ENCODE measurements at places on chromosomes 3 and 15.

GRCh38 chr15:42273900-42274701 lies 868 bp upstream of the TMEM87A start:
- no peak for DNase-seq

DNA sequence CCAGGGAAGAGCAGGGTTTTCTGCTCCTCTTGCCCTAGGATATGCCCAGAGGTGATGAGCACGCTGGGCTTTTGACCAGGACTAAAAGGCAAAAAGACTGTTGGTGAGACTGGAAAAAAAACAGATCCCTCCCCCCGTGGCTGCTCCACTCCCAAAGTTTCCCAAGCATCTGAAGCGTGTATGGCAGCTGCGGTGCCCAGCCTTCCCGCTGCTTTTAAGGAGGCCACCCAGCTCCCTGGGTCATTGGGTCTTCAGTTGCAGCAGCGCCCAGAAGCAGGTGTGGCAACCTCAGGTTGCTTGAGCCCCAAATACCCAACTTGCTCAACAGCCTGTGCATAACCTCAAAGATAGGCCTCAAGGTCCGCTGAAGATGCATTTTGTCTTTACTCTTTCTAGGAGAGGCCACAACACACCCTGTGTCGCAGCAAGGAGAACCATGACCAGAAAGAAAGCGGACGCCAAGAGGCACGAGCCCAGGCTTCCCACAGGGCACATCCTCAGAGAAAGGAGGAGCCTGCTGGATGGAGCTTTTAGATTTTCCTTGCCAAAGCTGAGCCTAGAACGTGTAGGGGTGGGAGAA lies 2.0 kb downstream of the SRGAP3 start:
- DNase-seq = no peak

DNA sequence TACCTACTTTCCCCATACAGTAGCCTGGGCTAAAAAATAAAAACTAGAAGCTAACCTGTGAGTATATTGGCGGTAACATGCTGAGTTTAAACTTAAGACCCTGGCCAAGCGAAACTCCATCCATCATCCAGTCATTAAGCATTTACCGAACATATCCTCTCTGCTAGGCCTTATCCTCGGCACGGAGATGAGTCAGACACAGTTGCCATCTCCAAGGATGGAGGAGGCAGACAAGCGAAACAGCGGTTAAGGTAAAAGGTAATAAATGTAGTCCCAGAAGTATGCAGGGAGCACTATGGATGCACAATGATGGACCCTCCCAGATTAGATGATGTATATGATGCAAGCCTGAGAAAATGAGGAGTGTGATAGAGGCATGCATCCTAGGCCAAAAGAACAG lies 143.6 kb downstream of the RYR3 start:
- no peak for DNase-seq

GRCh38 chr3:71815340-71816067 lies 30.6 kb upstream of the PROK2 start:
- DNase-seq = no peak

DNA sequence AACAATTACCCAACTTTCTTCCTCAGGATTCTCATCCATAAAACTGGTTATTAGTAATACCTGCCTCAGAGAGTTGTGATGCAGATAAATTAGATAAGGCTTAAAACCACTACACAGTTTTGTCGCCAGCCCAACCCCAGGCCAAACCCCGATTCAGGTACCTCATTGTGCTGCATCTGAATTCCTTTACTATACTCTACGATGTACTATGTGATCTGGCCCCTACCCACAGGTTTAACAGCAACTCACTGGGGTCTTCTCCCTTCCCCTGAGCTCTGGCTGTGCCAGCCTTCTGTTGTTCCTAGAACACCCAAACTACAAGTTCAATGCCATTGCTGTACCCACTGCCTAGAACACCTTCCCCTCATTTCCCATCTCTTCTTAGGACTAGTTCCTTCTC lies 64.6 kb downstream of the MYO5A start:
- DNase-seq = no peak

DNA sequence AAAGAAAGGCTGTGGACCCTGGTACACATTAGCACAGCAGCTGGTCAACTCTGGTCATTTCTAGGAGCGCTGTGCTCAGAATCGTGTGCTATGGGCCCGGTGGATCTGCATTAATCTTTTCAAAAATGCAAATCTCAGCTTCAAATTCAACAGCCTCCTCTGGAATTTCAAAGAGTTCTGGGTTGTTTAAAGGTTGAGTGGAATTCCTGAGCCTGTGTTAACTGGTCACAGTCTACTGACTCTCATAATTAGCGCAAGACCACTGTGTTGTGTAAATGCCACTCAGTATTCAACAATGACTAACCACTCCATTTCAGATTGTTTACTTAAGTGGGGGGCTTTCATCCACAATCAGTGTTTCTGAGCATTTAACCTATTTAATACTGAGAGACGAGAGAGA lies 2.7 kb upstream of the ARNT2 start:
- no peak for DNase-seq

- no peak for DNase-seq
Measured at GRCh38 chr15:97517737-97518136, 442.8 kb upstream of the ARRDC4 start.

GRCh38 chr3:18837137-18837755 lies 311.1 kb upstream of the KCNH8 start:
- no peak for DNase-seq

GRCh38 chr3:186247821-186248814 lies 113.9 kb downstream of the DGKG start:
- no peak for DNase-seq

DNA sequence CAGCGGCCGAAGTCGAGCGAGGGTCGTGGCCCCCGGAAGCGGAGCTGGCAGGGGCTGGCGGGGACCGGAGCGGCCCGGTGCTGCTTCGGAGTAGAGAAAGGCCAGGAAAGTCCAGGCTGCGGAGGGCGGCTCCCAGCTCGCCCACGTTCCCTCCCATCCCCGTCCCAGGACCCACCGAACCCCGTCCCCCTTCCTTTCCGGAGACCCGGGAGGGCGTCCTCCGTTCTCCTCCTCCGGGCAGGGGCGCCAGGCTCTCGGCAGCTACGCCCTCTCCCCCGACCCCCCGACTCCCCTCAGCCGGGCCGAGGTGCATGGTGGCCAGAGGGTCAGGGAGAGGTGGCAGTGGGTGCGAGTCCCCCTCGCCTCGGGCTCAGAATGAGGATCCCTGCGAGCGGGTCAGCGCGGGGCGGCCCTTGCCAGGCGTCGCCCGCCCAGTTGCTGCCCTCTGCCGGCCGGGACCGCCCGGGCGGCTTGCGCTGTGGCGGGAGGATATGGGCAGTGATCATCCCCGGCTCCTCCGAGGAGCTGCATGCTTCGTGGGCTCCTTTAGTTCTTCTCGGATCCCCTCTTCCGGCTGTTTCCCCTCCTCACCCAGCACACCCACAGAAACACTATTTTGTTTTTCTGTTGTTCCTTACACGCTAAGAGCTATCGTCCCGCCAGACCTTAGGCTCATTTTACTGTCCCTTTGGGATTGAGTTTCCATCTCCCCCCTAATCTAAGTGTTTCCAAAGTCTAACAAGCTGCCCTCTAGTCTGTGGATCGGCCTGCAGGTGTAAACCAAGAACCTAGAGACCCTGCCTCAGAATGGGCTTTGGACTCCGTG lies 744 bp upstream of the ALDH1A2 start:
- no peak for DNase-seq

DNA sequence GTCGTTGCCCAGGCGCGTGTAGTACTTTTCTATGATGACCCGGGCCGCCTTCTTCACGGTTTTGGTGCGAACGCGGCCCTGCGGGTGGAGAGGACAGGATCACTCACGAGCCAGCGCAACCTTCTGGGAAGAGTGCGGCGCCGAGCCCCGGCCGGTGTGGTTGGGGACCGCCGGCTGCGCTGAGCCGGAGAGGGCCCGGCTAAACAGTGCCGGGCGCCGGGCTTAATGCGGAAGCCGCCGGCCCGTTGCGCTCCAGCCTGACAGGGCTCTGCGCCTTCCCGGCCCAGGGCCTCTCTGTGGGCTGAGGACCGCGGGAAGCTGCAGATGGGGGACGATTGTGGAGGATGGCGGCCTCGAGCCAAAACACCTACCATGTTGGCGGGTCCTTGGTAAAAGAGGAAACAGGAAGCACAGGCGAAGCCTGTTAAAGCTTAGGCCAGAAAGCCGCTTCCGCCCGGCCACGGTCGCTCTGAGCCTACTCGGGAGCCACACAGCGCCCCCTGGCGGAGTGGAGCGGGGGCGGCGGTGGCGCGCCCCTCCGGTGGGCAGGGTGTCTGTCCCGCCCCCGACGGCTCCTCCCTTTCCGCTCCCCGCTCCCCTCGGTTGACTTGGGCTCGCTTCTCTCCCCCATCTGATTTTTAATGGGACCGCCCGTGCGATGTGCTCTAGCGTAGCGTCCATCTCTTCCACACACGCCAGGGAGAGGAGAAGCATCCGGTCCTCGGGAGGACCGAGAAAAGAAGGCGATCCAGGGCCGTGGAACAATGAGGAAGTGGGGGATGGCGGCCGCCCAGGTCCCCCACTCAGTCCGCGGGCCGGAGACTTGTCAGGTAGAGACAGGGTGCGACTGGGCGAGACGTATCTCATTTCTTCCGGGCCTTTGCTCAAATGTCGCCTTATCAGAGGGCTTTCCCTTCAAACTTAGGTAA lies at the start of gene RPS17:
TSS of gene RPS17 (minus strand) at position 403 of the 929 bp plus-strand sequence. CDS start at position 374, 29 bp downstream.
- DNase-seq = peak; percentile 91

GRCh38 chr3:172132159-172132586 lies 92.8 kb downstream of the FNDC3B start:
- DNase-seq = no peak

DNA sequence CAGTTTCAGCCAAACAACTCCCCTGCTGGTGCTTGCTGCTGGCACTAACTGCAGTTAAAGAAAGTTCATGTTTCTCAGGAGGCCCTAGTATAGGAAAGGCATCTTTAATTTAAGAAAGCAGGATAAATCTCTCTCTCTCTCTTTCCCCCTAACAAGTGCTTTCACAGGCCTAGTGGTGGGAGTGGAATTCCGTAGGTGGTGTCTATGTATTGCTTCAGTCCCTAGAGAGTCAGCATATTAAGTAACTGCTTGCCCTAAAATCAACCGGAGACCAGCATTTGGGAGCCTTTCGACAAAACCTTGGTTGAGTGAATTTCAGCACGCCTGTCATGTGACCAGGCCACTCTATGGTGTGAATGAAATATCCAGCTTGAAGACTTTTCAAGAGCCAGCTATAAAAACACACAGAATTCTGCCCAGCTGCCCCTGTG lies 169.2 kb upstream of the TGFBR2 start:
- no peak for DNase-seq

DNA sequence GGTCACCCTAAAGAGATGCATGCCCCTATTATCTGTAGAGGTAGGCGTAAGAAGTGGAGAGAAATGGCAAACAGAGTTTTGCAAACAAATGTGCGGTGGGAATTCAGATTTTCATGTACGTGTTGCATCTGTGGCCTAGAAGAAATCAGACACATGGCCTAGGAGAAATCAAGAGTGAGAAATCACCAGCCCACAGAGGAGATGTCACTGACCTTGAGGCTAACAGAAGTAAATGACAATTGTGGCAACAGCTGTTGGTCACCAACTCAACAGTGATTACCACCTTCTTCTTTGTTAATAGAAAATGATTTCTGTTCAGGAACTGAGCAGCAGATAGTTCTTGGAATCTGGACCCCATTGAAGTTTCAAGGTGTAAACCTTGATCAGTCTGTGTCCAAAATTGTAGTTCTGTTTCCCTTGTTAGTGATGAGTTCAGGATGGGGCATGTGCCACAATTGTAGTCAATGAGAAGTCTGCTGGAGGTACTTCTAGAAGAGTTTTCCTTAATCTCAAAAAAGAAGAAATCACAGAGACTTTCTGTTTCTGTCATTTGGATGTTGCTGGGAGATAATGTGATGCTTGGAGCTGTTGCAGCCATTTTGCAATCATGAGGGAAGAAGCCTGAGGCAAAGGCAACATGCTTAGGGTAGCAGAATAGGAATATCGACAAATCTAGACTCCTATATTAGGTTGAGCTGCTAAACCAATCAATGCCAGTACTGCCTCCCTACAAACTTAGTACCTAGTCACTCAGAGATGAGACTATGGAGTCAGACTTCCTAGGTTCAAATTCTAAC lies 34.3 kb upstream of the RFTN1 start:
- DNase-seq = no peak

GRCh38 chr15:31306426-31307269 lies 20.0 kb upstream of the KLF13 start:
- DNase-seq = peak; percentile 92

DNA sequence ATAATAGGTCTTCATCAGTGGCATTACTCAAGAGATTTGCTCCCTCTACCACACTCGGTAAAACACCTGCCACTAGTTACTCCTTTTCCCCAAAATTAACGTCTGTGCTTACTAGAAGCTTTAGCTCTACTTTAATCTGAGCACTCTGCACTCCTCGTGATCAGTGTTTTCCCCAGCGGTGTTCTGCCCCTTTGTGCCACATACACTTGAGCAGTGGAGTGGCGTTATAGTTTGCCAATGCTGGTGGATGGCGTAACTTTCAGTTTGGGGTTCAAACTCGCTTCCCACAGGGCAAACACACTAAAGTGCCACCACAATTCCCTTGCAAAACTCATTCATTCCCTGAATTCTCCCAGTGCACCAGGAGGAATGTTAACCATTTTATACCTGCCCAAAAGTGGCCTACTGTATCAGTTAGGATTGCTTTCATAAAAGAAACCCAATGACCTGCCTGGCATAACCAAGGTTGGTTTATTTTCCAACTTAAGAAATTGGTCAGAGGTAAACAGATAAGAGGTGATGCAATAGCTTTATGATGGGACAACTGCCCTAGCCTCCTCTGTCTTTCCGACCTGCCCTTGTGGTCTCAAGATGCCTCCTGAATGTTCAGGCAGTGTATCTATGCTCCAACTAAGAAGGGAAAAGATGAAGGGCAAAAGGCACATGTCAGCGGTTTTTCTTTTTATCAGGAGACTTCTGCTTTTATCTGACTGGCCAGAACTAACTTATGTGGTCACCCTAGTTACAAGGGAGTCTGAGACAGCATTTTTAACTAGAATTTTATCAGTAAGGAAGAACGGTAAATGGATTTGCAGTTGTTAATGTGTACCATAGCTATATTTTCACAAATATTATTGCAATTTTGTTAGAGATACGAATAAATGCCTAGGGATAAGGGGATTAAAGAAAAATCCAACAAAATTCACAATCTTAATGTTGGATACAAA lies 83.9 kb downstream of the FSIP1 start:
- DNase-seq = no peak

DNA sequence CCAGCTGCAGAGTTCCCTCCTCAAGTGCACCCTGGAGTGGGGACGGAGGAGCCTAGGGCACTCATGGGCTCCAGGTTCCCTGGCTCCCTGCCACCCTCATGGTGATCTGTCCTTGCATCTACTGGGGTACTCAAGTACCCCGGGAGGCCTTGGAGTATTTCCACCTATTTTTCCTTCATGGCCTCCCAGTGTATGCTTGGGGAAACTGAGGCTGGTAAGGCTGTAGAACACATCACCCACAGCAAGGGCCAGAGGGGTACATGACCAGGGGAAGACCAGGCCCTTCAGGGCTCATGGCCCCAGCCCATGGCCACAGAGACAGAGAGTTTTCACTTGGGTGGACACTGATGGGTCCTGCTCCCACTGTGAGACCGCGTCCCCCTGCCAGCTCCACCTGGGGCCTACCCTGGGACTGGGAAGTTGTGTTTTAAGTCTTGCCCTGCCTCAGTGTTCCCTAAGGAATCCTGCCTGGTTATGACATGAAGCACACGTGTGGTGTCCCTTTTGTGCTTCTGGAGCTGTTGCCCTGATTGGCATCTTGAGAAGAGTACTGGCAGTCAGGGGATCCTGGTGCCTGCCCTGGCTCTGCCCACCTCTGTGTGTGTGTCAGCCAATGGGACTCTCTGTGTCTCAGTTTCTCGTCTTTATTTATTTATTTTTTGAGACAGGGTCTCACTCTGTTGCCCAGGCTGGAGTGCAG lies 132.8 kb downstream of the TJP1 start:
- DNase-seq = no peak
